ENCODE measurements at places on chromosomes 5 and 9.

- no peak for DNase-seq
These were observed 15.9 kb downstream of the FBXW5 start for GRCh38 chr9:136928591-136928990.

DNA sequence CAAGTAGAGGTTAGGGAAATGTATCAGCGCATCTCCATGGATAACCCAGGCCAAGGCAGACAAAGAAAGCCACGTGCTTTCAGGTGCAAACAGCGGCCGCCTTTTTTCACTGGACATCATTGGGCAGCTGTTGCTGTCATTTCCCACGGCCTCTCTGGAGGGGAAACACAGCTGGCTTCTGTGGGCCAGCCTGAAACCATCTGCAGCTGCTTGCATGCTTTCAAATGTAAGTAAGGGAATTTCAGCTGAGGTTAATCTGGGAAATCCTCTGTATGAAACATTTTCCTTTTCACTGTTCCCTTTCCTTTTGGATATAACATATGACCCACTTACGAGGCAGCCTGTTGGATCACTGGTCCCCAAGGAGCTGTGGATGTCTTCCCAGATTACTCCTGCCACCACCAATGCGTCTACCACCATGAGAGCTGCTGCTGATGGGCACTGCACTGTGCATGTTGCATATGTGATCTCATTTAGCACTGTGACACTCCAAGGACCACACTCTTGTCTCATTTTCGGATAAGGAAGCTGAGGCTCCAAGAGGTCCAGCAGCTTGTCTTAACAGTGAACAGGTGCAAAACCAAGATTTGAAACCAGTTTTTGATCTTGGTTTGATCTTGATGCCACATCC lies 106.3 kb downstream of the C9orf152 start:
- DNase-seq, result no peak

GRCh38 chr5:14063691-14064090 lies 79.5 kb upstream of the TRIO start:
- DNase-seq, result no peak

- DNase-seq, result no peak
These were observed 65.3 kb upstream of the MYO10 start for GRCh38 chr5:17001428-17001827.

- no peak for DNase-seq
These were observed 454.1 kb upstream of the NUDT12 start for GRCh38 chr5:104016646-104017045.

- DNase-seq, result no peak
These were observed 23.8 kb downstream of the LOX start for GRCh38 chr5:122054266-122054665.

GRCh38 chr9:83330207-83331196 lies 207.7 kb downstream of the FRMD3 start:
- no peak for DNase-seq

GRCh38 chr9:123395689-123396511 lies 39.9 kb downstream of the CRB2 start:
- peak; percentile 39 for DNase-seq

DNA sequence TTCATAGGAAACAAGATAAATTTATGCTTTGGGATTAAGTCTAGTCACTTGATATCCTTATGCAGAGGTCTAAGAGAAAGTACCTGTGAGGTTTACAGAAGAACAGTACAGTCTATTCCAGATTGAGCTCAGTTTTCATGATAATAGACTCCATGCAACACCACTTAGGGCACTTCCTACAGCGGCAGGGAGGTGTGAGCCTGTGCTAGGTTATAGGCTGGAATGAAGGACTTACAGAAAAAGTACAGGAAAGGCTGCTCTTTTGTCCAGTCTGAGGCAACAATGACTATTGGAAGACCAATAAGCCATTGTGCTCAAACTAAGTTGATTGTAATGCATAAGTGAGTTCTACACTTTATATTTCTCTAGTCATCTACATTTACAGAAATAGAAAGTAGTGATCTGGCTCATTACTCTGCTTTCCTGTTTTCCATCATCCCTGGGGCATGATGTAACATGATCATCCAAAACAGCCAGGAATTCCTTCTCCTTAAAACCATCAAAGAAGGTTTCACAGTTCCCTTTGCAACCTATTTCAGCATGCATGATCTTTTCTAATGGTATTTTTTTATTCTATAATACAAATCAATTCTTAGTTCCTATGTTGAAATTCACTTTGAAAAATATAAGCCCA lies 322.8 kb downstream of the SLF1 start:
- DNase-seq, result no peak

DNA sequence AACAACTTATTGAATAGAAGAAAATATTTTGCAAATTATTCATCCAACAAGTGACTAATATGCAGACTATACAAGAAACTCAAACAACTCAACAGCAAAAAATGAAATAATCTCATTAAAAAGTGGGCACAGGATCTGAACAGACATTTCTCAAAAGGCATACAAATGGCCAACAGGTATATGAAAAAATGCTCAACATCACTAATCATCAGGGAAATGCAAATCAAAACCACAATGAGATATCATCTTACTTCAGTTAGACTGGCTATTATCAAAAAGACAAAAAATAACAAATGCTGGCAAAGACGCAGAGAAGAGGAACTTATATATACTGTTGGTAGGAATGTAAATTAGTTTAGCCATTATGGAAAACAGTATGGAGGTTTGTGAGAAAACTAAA lies 1.8 kb upstream of the AMACR start:
- no peak for DNase-seq

GRCh38 chr9:34123682-34124081 lies 2.8 kb downstream of the DCAF12 start:
- no peak for DNase-seq

- no peak for DNase-seq
These were observed 57.6 kb downstream of the COX7C start for GRCh38 chr5:86675311-86675710.
